Bone marrow (tissue), 2 donors: ENCODE measurements at places on chromosomes 7 and 10.

GRCh38 chr10:14617852-14618251, 156.8 kb downstream of the FAM107B start:
- no peak for DNase-seq

- DNase-seq = no peak
These were observed 428.0 kb upstream of the TPK1 start for GRCh38 chr7:145263886-145264285.

GRCh38 chr7:131603932-131604331, 47.5 kb upstream of the PODXL start:
- no peak for DNase-seq

DNA sequence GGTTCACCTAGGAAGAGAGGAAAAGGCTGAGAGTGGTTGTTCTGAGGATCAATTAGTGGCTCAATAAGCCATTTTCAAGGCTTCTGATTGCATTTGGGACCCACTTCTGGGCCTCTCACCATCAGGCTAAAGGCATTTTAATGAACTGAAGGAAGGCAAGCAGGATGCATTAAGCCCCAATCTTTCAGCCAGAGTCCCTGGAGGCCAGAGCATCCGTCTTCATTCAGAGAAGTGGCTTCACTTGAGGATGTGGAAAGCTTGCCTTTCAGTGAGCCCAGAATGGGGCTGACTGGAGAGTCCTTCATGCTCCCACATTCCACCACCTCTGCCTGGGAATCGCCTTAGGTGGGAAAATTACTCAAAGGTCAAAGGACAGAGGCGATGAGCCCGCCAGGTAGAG, 41.8 kb downstream of the COL17A1 start:
- no peak for DNase-seq

GRCh38 chr10:69262292-69262751, 16.0 kb upstream of the HK1 start:
- no peak for DNase-seq

DNA sequence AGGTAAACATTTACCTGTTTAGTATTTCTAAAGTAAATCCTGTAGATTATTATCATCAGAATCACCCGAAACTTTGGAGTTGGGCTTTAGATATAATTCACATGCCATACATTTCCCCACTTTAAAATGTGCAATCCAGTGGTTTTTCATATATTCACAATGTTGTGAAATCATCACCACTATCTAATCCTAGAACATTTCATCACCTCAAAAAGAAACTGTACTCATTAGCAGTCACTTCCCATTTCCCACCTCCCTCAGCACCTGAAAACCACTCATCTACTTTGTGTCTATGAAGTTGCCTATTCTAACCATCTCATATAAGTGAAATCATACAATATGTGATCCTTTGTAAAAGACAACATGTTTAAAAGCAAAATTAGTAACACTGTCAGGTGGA, 182.6 kb downstream of the FZD1 start:
- DNase-seq = no peak
